SW480 (cell line): ENCODE measurements at places on chromosomes 4 and X.

DNA sequence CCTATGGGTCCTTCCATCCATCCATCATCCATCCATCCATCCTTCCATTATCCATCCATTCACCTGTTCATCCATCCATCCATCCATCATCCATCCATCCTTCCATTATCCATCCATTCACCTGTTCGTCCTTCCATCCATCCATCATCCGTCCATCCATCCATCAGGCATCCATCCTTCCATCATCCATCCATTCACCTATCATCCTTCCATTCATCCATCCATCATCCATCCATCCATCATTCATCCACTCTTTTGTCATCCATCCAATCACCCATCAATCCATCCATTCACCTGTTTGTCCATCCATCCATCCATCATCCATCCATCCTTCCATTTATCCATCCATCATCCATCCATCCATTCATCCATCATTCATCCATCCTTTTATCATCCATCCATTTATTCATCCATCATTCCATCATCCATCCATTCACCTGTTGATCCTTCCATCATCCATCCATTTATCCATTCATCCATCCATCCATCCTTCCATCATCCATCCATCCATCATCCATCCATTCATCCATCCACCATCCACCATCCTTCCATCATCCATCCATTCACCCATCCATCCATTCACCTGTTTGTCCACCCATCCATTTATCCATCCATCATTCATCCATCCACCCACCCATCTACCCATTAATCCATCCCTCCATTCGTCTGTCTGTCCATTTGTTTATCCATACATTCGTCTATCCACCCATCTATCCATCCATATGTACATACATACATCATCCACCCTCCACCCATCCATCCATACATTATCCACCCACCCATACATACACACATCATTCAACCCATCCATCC is 34.8 kb downstream of the SH3TC1 start:
- no peak for DNase-seq

DNA sequence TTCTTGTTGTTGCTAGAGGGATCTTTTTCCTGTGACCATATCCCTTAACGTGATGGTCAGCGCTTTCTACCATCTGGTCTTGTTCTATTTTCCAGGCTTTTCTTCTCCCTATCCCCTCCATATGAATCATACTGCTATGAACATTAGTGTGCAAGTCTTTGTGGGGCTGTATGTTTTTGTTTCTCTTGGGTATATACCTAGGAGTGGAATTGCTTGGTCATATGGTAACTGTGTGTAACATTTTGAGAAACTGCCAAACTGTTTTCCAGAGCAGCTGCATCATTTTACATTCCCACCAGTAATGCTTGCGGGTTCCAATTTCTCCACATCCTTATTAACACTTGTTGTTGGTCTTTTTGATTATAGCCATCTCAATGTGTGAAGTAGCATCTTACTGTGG is 121.4 kb downstream of the SPRY1 start:
- DNase-seq = no peak

DNA sequence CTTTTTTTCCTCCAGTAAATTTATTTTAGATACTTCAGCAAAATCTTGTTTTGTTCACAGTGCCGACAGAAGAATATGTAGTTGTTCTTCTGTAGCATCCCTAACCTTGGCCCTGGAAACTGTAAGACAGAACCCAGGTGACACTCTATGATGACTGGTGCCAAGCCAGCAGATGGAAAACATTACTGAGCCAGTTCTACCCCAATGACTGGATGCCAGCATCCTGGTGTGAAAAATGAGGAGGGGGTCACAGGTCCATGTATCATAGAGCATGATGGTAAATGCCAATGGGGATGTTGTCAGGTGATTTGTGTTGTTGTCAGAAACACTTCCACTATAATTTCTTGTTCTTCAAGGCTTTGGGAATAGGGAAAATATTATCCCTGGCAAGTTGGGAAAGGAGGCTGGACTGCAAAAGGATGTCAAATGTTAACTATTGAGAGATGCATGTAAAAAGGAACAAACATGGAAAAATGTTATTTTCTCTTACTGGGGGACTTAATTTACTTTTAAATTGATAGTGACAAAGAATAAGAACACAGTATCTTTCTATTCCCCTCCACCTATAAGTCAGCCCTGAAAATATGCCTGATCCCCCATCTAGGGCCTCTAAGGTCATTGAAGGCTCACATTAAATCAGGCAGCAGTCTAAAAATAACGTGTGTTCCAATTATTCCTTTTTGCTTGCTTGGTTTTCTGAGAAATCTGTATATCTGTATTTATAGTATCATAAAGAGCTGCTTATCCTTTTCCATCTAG is 159.8 kb downstream of the RASL11B start:
- no peak for DNase-seq

DNA sequence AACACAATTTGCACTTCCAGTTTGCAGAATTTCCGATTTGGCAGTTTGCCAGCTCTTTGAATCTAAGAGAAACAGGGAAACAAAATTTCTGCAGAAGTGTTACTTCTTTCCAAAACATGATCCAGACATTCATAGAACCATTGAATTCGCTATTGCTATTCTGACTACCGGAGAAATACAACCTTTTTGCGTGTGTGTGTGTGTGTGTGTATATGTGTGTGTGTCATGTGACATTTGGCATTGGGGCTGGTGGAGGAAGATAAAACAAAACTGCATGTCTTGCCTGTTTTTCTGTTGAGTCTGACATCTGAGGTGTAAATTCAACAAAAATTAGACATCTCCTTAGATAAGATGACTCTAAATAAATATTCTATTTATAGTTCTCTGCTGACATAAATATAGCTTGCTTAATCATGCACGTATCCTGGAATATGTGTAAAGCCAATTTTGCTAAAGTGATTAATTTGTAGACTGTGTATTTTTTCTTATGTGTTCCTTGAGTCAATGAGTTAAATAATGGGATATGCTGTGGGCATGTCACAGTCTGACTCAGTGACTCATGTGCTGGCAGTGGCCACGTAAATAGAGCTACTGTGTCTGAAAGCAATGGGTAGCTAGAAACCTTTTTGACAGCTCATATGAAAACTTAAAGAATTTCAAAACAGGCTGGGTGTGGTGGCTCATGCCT is 98.9 kb downstream of the HPGD start:
- DNase-seq = peak; percentile 11

DNA sequence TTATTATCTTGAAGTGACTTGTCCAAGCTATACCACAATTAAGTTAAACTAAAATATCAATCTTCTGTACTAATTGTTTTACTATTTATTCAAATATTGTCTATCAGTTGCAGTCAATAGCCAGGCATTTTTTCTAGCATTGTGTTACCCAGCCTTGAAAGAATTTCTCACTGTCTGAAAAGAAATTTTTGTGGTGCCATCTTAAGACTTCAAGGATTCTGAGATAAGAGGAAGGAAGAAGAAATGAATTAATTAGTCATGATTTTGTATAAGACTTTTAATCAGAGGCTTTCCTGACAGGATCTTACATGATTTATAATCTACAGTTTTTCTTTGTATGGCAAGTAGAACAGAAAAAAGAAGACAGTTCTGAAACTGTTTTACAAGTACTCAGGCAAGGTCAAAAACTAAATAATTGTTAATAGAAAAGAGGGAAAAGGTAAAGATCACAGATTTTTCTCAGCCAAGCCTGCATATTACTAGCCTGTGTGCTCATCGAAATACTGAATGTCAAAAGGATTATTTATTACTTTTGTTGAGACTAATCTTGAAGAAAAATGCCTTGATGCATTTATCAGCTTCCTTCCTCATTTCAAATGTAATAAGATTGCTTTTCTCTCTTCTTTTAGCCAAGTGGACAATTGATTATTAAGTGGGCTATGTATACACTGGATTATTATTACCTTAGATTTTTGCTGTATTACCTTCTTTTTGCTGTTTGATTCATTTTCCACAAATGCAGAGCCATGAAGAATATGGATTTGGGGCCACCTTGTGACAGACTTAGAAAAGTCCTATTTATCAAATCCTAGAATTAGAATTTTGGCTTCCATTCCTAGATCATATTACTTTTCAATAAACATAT is 53.8 kb downstream of the CXCL1 start:
- DNase-seq = peak; percentile 6

GRCh38 chrX:16488959-16489358 is 161.0 kb upstream of the S100G start:
- no peak for DNase-seq

DNA sequence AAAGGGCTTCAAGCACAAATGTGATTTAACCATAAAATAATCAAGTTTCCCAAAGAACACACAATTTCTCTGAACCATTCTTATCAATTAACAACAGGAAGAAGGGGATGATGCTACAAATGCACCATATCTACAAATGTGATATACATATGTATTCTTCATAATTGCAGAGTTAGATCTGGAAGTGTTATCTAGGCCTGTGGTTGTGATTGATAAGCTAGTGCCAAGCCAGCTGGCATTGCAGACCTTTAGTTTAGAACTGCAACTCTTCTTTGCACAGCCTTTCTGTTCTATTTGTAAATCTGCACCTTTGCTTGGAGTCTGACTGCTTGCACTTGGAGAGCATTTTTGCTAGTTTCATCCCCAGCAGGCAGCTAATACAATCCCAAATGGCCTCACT is 145.5 kb upstream of the NPY2R start:
- DNase-seq = no peak

GRCh38 chr4:31647786-31648185 is 927.6 kb downstream of the PCDH7 start:
- DNase-seq = no peak

- no peak for DNase-seq
Observed at GRCh38 chrX:41198410-41198809, 113.2 kb downstream of the USP9X start.

DNA sequence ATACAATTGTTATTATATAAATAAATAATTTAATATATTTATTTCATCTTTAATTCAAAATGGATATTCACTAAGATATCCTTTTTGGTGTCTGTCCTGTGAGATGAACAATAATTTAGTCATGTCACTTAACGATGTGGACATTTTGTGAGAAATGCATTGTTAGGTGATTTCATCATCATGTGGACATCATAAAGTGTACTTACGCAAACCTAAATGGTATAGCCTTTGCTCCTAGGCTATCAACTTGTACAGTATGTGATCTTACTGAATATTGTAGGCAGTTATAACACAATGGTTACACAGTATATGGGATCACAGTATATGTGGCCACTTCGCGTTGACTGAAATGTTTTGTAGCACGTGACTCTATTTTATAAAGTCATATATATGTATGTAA is 20.2 kb upstream of the CHRNA9 start:
- DNase-seq = no peak

GRCh38 chr4:99683895-99684294 is 26.3 kb upstream of the C4orf54 start:
- DNase-seq = no peak

DNA sequence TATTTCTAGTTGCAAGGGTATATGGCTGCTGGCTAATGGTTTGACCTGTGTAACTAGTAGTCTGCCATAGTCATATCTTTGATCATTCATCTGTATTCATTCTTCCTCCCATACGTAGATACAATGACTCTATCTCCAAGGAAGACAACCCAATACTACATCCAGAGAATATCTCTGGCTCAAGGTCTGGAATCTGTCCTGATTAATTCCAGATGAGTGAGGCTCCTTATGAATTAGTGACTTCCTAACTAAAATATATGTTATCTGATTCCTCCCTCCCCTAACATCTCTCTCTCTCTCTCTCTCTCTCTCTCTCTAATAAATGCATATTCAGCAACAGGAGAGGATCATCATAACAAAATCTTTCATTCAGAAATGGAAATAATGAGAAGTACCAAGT is 641.5 kb downstream of the FAT4 start:
- no peak for DNase-seq

DNA sequence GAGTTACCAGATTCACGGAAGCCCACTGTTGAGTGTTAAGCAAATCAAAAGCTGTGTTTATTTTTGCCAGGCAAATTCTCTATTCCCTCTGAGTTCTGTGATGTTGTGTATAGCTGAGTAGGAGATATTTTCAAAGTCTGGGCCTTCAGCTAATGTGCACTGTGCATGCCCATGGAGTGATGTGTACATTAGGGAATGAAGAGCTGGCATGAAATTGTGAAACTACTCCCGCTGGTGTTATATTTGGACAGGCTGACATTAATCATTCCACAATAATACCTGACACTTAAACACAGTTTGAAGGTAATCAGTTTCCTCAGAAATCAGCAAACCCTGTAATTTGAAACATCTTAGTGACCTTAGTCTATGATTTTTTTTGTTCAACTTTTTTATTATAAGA is 88.1 kb upstream of the MBNL3 start:
- DNase-seq = no peak

DNA sequence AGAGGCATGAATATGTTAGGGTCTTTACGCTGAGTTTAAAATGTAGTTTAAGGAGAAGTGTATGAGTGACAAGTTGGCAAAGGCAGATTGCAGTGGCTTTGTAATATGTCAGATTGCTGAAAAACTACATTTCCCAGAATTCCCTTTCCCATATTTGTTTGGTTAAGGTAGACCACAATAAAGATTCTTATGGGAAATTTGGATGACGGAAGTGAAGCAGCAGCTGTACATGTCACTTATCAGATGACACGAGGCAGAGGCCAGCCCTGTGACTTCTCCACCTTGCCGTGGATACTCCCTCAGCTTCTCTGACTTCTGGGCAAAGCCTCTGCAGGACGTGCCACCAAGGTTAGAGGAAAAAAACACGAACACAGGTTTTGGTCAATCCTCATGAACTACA is 229.7 kb upstream of the DKK2 start:
- DNase-seq = peak; percentile 40

GRCh38 chrX:123337886-123338639 is 154.0 kb downstream of the GRIA3 start:
- DNase-seq = no peak

- no peak for DNase-seq
Observed at GRCh38 chrX:49037883-49038475, 5.2 kb downstream of the TFE3 start.

DNA sequence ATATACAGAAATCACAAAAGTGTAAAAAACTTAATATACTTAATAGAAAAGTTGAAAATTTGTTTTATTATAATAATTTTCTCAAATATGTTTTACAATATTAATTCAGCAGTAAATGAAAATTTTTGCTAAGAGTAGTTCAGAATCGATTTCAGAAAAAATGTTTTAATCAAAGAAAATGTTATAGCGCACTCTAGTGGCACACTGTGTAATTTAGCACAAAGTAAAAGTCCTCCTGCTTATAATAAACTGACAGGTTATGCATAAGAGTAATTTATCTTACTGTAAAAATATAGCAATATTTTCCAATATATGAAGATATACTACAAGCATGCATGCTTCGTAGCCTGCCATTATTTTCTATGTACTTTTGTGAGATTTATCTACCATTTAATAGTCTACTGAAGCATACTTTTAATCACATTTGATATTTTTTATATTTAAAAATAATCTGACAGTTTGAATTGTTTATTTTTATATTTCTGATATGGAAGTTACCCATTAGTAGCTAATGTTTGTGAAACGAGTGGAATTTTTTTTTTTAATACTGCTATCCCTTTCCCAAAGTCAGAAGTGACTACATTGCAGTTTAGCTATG is 217.9 kb upstream of the KLHL4 start:
- peak; percentile 9 for DNase-seq
